ENCODE measurements at places on chromosomes 5 and 9.

GRCh38 chr9:132730054-132731033 lies 60.1 kb downstream of the GTF3C4 start:
- no peak for DNase-seq

DNA sequence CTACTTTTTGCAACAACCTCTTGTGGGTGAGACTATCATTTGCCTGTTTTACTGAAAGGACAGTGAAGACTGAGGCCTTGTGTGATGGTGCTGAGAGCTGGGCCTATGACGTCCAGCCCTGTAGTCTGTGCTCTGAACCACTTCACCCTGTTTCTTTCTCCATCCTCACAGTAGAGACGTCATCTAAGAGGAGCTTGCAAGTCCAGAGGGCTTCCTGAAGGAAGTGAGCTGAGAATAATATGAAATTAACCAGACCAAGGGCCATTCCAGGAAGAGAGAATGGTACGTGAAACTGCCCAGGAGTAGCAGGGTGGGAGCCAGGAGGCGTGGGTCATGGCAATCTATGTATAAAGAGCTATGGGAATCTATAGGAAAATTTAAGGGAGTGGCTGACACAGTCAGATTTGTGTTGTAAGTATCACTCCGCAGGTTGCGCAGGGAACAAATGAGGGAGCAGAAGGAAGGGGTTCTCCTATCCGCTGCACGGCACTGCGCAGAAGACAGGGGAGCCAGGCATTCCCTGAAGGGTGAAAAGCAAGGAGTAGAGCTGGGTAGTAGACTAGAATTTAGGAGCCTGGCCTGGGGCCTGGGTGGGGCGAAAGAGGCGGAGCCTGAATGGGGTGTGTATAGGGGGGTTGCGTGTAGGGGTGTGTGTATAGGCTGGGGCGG lies 596 bp upstream of the FGFR4 start:
- no peak for DNase-seq

GRCh38 chr9:35552376-35552775 lies 52.7 kb upstream of the TESK1 start:
- DNase-seq = no peak

- no peak for DNase-seq
Observed at GRCh38 chr9:89666950-89667349, 62.1 kb downstream of the GADD45G start.

DNA sequence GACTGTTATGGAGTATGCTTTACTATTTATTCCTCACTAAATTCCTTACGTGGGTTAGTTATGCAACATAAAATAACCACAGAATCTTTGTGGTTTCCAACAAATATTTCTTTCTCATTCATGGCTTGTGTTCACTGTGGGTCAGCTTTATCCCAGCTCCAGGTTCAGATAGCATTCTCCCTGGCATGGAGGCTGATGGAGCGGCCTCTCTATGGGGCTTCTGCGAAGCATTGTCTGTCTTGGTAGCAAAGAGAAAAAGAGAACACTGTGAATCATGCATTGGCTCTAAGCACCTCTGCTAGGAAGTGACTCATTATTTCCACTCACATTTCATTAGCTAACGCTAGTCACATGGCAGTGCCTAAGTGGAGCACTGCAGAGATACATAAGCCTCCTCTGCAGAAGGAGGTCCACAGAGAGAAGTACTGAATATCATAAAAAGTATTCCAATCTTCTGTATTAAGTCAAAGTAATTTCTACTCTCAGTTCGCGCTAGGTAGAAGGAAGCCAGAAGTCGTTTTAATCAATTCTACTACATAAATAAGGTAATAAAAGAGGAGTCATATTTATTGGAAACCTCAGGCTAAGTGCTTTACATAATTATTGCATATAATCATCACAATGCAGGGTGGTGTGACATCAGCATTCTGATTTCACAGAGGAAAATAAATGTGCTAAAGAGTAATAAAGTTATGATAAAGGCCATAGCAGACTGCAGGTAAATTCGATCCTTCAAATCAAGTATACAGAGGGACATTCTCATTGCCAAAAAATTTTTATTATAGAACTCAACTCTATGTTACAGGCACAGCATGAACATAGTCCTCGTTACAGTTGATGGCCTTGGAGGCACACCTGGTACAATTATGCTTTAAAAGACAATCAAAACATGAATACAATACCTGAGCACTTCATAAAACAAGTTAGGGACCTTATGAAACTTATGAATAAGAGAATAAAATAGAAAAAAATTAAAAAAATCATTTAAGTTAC lies 531.1 kb downstream of the CETN3 start:
- no peak for DNase-seq

- peak; percentile 22 for DNase-seq
Observed at GRCh38 chr5:66232706-66233445, 88.8 kb downstream of the SREK1 start.

GRCh38 chr5:59640411-59640810 lies 253.1 kb downstream of the PDE4D start:
- no peak for DNase-seq

DNA sequence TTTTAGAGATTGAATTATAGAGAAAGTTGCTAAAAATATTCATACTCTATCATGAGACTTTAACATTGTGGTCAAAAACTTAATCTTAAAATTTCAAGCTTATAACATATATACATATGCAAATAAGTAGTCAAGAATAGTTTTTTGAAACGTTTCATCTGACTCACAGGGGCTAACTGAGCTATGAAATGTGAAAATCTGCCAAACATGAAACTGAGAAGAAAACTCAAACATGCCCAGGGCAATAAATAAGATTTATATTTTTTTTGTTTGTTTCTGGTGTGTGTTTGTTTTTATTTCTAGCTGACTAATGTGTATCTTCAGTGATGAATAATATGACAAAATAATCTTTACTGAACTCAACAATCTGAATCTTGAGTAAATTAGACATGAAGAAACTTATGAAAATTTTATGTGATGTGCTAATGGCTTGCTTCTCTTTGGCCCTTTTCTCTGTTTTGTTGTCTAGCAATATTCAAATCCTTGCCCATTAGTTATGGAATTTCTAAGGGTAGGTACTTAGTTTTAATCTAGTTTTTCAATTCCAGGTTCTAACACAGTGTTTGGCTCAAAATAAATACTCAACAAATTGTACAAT lies 99.9 kb downstream of the FAM174A start:
- DNase-seq = no peak

GRCh38 chr5:154444556-154445421 lies 1.0 kb upstream of the SAP30L start:
- DNase-seq = peak; percentile 73

GRCh38 chr5:141817631-141818030 lies 60.6 kb downstream of the PCDH1 start:
- no peak for DNase-seq

DNA sequence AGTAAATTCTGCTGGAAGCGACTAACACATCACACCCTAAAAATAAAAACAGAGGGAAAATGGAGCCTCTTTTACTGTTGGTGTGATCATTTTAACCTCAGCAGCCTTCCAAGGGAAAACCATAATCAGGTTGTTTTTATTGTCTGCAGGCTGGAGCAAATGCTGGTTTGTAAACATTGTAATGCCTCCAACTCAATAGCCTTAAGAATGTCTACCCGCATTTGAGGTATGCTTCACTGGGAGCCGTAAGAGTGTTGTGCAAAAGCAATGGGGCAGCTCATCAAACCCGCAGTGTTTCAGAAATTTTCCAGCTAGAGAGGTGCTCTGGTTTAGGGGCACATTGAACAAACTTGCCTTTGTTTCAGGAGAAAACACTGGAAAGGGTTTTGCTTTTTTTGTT lies 17.0 kb downstream of the NIM1K start:
- peak; percentile 17 for DNase-seq

GRCh38 chr5:176542135-176542595 lies 5.0 kb upstream of the RNF44 start:
- DNase-seq = peak; percentile 80

- no peak for DNase-seq
Observed at GRCh38 chr5:94540856-94541494, 77.4 kb downstream of the KIAA0825 start.

GRCh38 chr5:178121391-178122276 lies 8.3 kb downstream of the N4BP3 start:
- peak; percentile 46 for DNase-seq

DNA sequence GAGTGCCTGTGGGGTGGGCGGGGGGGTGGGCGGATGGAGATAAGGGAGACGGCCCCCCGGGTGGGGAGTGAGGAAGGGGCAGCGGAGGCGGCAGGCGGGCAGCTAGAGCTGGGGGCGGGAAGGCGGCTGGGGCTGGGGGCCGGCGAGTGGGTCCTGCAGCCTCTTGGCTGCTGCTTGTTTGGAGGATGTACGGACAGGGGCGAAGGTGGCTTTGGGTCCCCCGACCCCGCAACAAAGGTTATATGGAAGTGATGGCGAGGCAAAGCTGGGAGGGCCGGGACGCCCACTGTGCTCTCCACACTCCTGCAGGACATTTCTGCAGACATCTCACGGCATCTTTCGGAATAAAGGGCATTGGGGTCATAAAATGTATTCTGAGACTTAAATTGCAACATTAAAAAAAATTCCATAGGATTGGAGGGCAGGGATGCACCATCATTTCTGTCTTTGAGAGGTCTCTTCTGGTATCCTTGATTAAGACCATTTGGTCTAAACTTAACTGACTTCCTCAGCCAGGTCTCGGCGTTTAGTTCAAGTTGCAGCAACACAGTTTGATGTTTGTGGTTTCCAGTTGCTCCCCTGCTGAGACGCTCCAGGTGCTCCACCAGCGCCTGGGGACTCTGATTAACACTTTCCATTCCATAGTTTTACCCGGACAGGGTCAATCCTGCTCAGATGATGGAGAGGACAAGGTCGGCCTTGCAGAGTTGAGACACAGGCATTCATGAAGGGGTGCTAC lies 101.6 kb upstream of the SSBP2 start:
- DNase-seq = peak; percentile 75

- no peak for DNase-seq
Observed at GRCh38 chr5:128287740-128288139, 204.2 kb downstream of the SLC12A2 start.

GRCh38 chr9:16540743-16541613 lies 329.5 kb downstream of the BNC2 start:
- DNase-seq = no peak

DNA sequence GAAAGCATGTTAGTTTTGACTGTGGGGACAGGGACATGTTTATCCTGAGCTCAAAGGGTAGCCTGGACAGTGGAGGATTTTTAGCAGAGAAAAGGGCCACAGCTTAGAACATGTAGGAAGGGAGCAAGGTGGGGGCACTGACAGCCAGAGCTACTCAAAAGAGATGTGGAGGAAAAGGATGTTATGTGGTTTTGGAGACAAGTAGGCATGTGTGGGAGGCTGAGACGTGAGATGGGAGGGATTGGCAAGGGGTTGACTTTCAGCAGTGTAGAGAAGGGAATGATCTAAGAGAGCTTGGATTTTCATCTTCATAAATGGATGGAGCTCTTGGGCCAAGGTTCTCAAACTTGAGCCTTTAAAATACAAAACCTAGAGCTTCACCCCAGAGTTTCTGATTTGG lies 24.0 kb downstream of the SYK start:
- no peak for DNase-seq

- no peak for DNase-seq
Observed at GRCh38 chr9:32350682-32351081, 33.8 kb upstream of the ACO1 start.

- DNase-seq = no peak
Observed at GRCh38 chr5:17428176-17428800, 69.7 kb upstream of the TAF11L2 start.

All from H7 (cell line).